ENCODE measurements at places on chromosomes 4 and X.
A peak's percentile ranks its signal among the peaks of the same experiment; 100 is the strongest.

- DNase-seq: no peak
Measured at GRCh38 chr4:52317981-52318380, 266.9 kb downstream of the SPATA18 start.

DNA sequence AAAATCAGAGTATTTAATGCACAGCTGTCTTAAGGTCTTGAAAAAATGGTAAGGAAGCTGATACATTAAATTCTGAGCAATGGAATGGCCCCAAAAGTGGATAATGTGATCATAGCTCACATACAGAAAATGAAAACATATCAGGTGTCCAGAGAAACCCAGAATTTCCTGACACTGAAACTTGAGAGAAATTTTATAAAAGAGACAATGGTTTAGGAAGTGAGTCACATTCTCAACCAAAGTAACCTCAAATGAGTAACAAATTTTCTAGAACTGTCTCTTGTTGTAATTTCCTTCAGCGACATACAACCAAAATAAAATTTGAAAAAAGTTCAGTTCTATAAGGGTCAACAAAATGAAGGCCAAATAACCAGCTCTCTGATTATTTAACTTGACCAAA, 37.4 kb upstream of the PACRGL start:
- DNase-seq: no peak

DNA sequence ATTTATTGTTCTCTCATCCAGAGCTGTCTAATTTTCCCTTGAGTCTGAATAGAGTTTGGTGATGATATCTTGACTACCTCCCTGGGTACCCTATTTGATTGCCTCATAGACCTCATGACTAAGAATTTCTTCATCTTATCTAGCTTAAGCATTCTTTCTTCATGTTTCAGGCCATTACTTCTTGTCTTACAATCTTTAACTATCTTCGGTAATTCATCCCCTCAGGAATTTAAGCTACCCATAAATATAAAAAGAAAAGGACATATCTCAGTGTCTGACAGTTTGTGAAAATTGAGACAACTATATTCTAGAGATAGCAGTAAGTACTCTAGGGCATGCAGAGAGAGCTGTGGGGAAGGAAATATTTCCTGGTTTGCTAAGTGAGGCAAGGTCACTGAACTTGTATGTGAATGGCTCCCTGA, 466.1 kb upstream of the GRID2 start:
- DNase-seq: no peak

DNA sequence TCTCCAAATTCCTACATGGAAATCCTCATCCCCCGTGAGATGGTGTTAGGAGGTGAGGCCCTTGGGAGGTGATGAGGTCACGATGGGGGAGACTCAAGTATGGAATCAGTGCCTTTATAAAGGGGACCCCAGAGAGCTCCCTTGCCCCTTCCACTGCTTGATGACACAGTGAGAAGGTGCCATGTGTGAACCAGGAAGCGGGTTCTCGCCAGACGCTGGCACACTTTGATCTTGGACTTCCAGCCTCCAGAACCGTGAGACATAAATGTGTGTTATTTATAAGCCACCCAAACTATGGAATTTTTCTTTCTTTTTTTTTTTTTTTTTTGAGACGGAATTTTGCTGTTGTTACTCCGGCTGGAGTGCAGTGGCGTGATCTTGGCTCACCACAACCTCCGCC, 237.6 kb downstream of the DHRSX start:
- no peak for DNase-seq

- no peak for DNase-seq
Measured at GRCh38 chr4:110950731-110951130, 327.9 kb upstream of the PITX2 start.

DNA sequence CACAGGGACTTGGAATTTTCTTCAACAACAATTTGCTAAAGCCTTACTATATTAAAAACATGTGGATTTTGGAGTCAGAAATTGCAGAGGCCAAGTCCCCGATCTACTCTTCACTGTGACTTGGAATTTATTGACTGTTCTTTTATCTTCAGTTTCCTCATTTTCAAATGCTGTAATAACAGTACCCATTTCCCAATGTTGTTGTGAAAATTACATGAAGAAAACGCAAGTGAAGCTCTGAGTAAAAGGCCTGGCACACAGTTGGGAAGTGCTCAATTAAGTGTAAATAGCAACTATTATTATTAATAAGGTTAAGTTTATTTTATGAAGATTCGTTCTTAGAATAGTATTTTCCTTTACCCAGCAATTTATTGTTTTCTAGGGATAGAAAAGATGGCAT, 15.7 kb downstream of the STBD1 start:
- no peak for DNase-seq

DNA sequence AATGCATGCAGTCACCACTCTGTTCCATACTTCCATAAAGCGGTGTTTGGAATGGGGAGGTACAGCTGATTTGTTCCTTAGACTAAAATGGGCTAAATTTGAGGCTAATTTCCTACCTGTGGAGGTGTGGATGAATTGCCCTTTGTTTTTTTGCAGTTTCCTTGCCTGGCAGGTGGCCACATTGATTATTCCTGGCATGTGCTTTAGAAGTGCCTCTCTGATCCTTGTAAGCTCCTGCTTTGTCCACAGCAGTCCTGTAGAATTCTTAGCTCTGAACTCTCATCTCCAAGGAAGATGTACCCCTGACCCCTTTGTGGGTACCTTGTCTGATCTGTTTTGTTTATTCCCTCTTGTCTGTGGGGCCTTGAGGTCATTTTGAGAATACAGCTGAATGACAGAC, 136.8 kb downstream of the ADGRL3 start:
- DNase-seq: no peak

GRCh38 chrX:115988825-115989224, 181.7 kb upstream of the AGTR2 start:
- DNase-seq: no peak

- DNase-seq: no peak
Measured at GRCh38 chr4:166065324-166065723, 192.3 kb downstream of the TLL1 start.

DNA sequence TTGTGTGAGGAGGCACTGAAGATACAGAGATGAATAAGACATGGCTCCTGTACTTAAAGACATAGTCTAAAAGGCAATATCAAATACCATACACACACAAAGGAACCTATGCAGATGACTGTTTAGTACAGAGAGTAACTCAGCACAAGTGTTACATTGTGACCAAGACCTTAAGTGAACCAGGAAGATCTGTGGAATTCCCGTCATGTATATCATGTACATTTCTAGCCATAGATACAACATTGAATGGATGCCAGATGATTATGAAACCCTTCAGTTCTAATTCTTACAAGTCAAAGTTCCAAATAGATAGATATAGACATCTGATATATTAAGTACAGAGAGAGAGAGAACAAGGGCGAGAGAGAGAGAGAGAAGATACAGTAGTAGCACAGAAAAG, 73.2 kb downstream of the PAK3 start:
- no peak for DNase-seq

DNA sequence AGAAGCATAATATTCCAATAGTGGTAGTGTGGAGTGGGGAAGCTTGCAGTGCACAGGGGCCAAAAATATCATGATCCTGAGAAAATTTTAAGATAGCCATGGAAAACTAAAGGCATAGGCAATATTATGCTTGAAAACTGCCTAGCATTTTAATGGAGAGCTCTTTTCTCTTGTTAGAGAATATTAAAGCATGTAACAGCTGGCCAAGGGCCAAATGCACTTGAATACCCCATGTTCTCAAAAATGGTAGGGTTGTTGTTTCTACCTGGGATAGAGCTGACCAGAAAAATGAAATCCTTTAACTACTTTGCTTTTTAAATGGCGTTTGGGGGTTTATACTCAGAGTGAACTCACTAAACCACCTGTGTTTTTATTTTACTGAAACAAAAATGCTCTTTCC, 739.6 kb upstream of the SLIT2 start:
- no peak for DNase-seq

GRCh38 chr4:113106108-113106507, 56.7 kb downstream of the ANK2 start:
- DNase-seq: peak; percentile 11

- DNase-seq: no peak
Measured at GRCh38 chrX:135528756-135529155, 8.3 kb downstream of the INTS6L start.

GRCh38 chr4:987624-988513, 1.0 kb downstream of the IDUA start:
- DNase-seq: no peak

- DNase-seq: no peak
Measured at GRCh38 chrX:15903186-15903681, 48.6 kb upstream of the AP1S2 start.

- DNase-seq: no peak
Measured at GRCh38 chrX:20445109-20445508, 178.4 kb upstream of the RPS6KA3 start.

- no peak for DNase-seq
Measured at GRCh38 chr4:110357521-110357920, 118.4 kb upstream of the ENPEP start.

DNA sequence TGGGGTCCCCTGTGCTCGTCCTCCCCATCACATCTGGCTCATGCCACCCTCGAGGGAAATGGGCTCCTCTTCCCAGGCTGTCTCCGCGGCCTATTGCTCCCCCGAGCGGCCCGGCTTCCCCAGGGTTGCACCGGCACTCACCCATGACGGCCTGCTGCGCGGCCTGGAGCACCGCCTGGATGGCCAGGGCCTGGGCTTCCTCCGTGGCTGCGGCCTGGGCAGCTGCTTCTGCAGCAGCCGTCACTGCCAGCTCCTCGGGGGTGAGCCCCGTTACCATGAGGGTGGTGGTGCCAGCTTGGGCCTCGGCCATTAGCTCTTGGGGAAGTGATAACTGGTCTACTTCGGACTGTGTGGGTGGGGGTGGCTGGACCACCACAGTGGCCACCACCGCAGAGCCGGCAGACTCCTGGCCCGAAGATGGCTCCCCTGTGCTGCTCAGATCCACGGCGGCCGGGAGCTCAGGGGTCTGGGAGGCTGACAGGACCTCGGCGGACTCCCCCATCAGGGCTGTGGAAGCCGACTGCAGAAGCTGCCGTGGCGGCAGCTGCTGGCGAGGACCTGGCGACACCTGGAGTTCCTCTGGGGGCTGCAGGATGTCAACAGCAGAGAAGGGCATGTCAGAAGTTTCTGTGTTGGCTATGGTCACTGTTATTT, 8.1 kb upstream of the RENBP start:
- no peak for DNase-seq

DNA sequence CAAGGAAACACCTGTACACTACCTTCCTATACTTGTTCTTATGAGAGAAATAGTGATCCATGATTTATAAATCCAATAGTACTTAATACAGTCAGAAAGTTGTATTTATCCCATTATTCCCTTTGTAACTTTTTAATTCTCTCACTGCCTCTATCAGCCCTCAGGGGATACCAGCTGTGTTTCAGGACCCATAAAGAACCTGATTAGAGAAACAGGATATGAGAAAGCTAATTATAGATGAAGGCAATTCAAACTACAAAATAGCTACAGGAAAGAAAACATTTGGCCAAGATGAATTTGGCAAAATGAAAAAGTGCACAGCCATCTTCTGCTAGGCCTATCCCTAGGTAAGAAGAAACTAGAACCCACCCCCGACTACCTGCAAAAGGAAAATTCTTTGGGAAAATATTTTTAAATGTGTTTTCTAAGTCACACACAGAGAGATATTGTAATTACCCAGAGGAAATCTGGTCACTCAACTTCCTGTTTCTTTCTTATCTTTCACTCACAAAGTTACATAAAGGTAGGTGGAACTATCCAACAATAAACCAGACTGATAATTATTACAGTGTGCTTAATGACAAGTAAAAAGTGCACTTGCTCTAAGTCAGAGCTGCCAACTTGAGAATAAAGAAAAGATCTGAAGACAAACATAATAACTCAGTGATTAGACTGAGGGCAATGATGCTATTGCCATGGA, 836.5 kb upstream of the HTR2C start:
- no peak for DNase-seq

GRCh38 chr4:188423039-188423438, 283.8 kb downstream of the TRIML1 start:
- DNase-seq: no peak

DNA sequence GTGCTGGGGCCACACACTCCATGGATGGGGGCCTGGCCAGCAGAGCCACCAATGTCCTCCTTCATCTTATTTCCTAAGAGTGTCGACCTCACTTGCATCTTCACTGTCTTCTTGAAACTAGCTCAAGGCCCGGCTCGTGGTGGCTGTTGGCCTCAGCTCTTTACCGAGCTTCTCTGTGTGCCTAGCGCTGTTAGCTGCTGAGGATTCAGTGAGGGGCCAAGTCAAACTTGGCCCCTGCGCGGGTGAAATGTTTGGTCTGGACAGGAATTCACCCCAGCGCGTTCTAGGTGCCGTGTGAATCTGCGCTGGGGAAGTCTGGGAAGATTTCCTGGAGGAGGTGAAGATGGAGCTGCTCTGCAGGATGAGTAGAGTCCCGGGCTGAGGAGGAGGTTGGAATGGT, 8.5 kb downstream of the SORCS2 start:
- DNase-seq: no peak

- DNase-seq: no peak
Measured at GRCh38 chr4:183354219-183354618, 32.0 kb upstream of the CLDN24 start.

GRCh38 chr4:110631584-110632505, 9.0 kb upstream of the PITX2 start:
- peak; percentile 16 for DNase-seq

DNA sequence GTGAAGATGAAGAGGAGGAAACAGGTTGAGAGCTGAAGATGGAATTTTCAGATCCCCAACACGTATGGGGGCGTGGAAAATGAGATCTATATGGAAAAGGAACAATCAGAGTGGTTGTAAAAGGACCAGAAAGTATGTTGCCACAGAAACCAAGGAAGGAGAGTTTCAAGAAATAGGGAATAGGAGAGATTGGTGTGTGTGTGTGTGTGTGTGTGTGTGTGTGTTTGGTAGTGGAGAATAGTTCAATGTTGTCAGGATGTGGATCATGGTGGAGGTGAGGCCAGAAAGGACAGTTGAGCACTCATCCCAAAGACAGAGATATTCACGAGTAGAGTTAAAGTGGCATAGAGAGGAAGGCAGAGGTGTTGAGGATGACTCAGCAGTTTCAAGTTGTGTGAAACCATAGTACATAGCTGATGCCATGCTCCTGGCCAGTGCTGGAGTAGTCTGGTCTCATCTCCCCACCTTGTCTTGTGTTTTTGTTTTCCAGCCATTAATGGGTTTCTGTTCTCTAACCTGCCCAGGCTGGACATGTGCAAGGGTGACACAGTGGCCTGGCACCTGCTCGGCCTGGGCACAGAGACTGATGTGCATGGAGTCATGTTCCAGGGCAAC, 36.1 kb downstream of the HEPH start:
- no peak for DNase-seq

- no peak for DNase-seq
Measured at GRCh38 chr4:113904877-113905276, 74.6 kb downstream of the ARSJ start.

- DNase-seq: no peak
Measured at GRCh38 chr4:79164907-79165610, 160.8 kb downstream of the NAA11 start.

DNA sequence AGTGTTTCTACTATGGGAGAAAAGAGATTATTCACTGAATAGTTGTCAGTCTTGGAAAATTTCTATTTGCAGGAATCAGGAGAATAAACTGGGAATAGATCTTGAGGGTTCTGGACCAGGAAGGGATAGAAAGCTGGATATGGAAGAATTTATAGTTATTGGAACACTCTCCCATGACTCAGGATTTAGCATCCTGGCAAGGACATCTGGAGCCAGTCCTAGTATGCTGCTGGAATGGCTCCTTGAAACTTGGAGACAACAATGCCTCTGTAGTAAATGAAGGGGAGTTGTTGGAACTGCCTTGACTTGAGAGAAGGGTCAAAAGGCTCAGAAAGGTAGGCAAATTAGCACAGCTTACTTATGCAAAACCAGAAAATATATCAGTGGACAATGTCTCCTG, 23.5 kb upstream of the THOC2 start:
- peak; percentile 23 for DNase-seq

Measured in BJ (cell line).